D341Med (cell line): ENCODE measurements at places on chromosomes 11 and 22.

DNA sequence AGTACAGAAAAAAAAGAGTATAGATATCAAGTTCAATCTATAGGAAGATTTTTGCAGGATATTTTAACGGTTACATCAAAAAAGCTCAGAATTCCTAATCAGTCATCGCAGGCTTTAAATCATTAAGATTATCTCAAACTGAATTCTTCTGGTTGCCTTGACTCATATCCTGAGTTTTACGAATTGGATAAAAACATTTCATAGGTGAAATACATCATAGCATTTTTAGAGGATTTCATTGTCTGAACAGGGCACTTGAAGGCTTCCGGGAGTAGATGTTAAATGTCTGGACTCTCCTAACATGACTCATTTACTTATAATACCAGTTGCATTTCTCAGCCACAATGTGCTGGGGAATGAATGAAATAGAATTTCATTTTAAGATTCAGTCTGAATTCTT is 2216.6 kb upstream of the RAG2 start:
- DNase-seq = no peak

DNA sequence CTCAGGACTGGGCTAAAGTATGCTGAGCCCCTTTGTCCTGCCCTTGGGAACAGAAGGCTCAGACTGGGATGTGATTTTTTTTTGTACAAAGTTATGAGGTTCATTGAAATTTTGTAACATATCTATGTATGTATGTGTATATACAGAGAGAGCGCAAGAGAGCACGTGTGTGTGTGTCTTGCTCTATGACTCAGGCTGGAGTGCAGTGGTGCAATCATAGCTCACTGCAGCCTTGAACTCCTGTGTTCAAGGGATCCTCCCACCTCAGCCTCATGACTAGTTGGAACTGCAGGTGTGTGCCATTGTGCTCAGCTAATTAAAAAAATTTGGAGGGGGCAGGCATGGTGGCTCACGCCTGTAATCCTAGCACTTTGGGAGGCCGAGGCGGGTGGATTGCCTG is 5.7 kb downstream of the TMEM25 start:
- no peak for DNase-seq

DNA sequence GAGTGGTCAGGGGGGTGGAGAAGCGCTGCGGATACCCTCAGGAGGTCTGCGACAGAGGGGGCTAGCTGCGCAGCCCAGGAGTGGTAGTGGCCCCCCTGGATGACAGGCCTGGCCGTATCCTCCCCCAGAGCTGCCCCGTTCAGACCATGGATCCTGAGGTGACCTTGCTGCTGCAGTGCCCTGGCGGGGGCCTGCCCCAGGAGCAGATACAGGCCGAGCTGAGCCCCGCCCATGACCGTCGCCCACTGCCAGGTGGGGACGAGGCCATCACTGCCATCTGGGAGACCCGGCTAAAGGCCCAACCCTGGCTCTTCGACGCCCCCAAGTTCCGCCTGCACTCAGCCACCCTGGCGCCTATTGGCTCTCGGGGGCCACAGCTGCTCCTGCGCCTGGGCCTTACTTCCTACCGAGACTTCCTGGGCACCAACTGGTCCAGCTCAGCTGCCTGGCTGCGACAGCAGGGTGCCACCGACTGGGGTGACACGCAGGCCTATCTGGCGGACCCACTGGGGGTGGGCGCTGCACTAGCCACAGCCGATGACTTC is 505 bp downstream of the NUDT22 start:
- no peak for DNase-seq

DNA sequence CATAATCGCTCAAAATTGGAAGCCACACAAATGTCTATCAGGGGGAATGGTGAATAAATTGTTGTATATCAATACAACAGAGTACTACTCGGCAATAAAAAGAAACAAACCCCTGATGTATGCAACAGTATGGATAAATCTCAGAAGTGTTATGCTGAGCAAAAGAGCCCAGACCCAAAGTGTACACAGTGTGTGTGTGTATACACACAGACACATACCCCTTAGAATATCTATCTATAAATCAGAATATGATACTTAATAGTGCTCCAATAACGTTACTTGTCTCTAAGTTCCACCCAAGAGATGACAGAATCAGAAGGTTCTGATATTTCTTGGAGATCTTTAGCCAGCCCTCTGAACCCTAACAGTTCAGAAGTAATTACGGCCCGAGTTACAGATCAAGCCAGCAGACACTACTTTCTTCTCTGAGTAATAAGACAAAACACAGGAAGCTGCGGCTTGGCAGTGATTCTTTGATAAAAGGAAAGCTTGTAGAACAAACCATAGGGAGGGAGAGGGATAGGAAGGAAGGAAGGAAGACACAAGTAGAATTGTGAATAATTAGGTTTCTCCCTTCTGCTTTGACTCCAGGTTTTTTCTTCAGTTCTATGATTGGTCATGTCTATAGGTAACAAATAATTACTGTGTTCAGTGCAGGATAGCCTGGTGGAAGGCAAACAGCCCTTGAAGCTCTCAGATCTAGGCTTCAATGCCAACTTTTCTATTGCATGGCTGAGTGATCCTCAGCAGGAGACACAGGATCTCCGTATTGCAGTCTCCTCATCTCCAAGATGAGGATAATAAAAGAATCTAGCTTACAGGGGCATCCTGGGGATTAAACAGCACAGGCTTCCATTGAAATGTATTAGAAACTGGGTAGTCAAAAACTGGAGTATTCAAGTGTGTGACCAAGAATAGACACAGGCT is 75.6 kb upstream of the TEAD1 start:
- no peak for DNase-seq

- DNase-seq = no peak
These were observed 20.3 kb downstream of the BMAL1 start for GRCh38 chr11:13297917-13298356.

DNA sequence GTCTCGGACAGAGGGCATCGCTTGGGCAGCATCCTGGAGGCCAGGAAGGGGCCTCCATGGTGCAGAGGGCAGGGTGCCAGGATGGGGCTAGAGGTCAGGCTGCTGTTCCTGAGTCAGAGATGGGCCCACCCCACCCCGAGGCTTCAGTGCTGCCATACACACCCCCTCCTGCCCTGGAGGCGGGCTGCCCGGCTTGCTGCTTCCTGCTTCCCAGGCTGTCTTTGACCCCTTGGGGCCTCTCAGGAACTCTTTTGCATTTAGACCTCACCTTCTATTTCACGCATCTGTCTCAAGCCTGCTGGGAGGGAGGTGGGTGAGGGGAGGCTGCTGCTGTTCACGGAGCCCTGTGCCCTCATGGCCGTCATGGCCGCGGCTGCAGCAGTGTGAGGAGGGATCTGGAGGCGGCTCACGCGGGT is 6.6 kb upstream of the GRAMD4 start:
- DNase-seq = no peak
